RKO (cell line): ENCODE measurements at places on chromosomes 7 and 10.

DNA sequence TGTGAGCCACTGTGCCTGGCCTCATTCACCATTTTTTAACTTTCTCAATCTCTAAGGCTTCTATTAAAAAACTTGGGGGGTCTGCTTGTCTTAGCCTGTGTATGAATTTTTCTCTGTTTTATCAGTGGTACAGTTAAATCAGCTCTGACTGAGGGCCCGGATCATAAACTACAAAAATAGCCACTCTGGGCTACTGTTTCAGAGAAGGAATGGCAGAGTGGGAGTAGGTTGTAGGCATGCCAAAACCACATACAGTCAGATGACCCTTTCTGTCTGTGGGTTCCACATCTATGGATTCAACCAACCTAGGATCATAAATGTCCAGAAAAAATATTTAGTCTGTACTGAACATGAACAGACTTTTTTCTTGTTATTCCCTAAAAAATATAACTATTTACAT, 21.3 kb downstream of the TBC1D12 start:
- no peak for DNase-seq

GRCh38 chr10:116587878-116588591, 2.7 kb upstream of the PNLIPRP1 start:
- peak; percentile 23 for DNase-seq

GRCh38 chr10:86659161-86659691, 4.9 kb downstream of the OPN4 start:
- no peak for DNase-seq

GRCh38 chr10:9399275-9399983, 1344.9 kb downstream of the GATA3 start:
- DNase-seq = no peak

DNA sequence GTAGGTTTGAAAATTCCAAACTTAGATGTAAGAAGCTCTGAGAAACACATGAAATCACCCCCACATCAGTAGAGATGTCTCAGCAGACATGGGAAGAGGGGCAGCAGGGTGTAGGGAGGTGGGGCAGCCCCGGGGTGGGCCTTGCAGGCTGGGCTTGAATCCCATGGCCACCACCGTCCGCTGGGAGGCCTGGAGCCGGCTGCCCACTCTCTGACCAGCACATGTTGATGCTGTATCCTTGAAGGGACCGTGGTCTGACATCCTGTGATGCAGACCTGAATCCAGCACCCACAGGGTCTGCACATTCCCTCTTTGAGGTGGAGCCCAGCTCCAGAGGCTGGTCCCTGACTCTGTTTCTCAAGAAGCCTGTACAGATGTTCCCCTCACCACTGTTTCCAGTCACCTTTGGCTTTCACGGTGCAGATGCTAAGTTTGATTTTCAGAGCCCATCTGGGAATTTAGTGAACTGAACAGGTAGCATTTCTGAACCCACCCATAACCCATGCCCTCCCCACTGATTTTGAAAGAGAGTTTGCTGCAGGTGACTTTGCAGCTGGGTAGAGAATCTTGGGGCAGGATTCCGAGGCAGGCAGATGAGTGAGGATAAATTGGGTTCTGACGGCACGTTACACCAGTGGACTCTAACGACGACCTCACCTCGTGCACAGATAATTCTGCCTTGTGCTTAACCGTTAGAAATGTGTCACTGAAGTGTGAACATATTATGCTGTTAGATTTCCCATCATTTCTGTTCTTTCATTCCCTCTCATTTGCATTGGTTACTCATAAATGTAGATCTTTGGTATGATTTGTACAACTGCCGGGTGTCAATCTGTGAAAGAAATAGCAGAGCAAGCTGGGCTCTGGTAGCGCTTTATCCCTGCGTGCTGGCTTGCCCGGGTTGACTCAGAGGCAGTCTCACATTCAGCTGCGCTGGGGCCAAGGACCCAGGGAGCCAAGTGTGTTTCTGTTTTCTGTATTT, 45.7 kb downstream of the IKZF1 start:
- DNase-seq = no peak

DNA sequence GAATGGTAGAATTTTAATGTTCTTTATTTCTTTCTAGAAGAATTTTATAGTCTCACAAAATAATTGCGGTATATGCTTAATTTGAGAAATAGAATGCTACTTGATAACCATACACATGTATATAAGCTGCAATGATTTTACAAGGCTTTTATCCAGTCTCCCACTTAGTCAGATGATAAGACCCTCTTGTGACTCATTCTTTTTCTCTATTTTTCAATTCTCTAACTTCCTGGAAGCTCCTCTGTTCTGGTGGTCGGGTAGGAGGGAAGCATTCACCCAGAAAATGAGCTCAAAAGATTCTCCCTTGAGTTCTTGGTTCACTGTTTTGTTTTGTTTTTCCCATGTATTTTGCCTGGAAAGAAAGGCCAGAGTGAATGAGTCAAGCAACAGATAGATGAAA, 546.6 kb downstream of the INHBA start:
- no peak for DNase-seq

- DNase-seq = no peak
Measured at GRCh38 chr7:76185187-76185896, 16.4 kb upstream of the SRRM3 start.

DNA sequence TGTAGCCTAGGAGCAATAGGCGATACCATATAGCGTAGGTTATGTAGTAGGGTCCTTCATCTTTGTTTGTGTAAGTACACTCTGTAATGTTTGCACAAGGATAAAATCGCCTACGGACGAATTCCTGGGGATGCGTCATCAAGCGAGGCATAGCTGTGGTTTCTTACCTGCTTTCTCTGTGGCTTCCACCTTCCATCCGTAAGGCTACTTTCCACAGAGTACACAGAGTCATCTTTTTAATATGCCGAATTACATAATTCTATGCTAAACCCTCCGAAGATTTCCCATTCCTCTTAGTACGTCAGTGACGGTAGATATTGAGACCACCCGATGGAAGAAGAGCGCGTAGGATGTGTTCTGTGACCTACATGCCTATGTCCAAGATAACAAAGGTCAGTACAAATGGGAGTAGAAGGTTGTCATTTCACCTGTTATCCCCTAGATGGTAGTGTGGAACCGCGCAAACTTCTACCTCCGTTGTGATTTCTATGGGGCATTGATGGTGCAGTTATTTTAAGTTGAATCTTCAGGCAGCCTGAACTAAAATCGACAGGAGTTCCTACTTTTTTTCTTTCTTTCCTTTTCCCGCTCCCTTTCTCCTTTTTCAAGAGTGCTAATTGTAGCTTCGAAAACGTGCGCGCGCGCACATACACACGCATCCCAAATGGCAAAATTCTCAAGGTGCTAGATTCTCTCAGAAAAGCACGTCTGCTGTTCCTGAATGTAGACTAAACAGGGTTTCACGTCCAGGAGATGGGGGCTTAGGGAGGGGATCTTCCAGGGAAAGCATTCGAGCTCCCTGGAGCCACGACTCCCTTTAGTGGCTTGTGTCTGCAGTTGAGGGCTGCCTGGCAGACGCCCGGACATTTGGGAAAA, 111.7 kb upstream of the MBL2 start:
- DNase-seq = peak; percentile 67

DNA sequence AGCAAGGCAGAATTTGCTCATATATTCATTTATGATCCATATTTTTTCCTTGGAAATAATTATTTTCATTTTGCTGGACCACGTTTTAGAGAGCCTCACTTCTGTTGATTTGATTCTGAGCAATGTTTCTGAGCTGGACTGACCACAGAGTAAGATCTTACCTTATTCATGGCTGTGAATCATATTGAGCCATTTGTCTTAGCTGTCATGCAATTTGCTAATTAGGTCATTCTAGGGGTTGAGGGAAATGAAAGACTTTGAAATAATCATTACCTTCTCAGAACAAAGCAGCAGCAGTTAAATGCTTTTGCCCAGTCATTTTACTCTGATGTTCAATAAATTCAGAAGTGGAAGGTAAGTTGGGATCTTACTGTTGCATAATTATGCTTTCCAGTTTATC, 251.4 kb downstream of the SDK1 start:
- DNase-seq = peak; percentile 37
